ENCODE measurements at places on chromosomes 2 and 18.

DNA sequence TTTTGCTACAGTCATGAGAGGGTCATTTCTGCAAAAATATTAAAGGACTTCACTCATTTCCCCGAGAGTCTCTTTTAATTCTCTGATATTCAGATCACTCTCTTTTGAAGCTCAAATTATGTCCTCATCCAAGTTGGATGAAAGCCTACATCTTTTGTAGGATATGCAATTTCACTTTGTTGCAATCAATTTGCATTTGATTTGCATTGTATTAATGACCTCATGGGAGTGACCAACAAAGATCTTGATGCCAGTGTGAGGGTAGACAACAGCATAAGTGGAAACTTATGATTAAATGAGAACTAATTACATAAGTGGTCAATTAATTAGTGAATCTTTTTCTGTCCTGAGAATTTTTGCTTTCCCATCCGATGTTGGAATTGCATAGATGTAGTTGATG, 60.3 kb upstream of the UPP2 start:
- no peak for DNase-seq

- peak; percentile 68 for DNase-seq
Measured at GRCh38 chr2:175180701-175181103, 808 bp downstream of the ATP5MC3 start.

- DNase-seq: no peak
Measured at GRCh38 chr2:153953761-153954160, 82.0 kb downstream of the GALNT13 start.

GRCh38 chr2:190978389-190979053, 35.5 kb downstream of the STAT1 start:
- DNase-seq: no peak

DNA sequence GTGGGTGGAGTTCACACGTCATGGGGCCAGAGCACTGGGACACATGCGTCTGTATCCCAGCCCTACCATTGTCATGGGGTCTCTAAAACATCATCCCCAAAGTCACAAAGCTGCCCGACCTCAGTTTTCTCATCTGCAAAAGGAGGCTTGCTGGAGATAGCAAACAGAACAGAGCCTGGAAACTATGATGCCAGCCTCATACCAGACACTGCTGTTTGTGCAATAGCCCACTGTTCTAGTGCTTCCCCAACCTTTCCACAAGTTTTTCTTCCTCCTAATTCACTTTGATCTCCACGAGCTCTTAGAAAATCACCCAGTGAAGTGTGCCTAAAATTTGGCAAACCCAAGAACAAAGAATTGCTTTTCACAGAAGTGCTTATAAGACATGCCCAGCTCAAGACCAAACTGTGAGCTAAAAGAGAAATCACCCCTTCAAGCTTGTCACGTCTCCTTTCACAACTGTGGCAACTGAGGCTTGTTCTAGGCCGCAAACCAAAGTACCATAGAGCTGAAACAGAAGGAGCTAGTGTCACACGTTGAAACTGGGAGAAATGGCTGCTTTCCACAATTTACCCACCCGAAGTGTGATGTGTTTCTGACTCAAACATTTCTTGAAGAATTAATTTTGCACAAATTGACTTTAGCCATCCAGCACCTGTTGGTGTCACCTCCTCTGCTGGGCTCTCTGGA, 162.7 kb upstream of the ID2 start:
- no peak for DNase-seq

GRCh38 chr2:173117678-173118077, 42.0 kb downstream of the MAP3K20 start:
- no peak for DNase-seq

DNA sequence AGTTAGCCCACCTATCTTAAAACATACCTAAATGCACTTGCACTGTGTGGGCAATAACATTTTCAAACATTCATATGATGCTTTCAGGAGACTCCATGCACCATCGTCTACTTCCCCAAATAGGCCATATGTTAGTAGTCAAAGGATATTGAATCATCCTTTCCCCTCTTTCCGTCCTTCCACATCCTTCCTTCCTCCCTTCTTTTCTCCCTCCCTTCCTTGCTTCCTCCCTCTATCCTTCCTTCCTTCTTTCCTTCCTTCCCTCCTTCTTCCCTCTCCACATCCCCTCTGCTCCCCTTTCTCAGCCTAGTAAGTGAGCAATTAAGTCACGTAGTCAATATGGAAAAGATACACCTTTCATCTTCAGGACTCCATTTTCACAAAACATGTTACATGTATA, 73.8 kb downstream of the ZEB2 start:
- no peak for DNase-seq

- DNase-seq: no peak
Measured at GRCh38 chr2:45127321-45127720, 118.1 kb upstream of the SIX2 start.

DNA sequence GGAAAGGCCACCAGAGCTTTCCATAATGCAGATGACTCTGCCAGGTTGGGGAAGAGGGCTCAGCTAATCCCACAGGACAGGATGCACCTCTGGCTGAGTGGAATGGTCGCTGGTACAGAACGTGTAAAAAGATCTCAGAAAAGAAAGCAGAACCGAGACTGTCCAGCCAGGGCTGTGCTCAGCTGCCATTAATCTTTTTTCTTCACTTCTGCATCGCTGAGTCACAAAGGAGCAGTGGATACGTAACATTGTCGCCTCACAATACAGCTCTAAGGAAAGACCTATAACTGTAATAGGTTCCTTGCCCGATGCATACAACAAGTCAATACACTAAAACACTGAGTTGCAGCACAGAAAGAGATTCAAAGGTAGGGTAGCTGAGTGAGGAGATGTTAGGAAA, 354.2 kb downstream of the EN1 start:
- DNase-seq: no peak

- DNase-seq: no peak
Measured at GRCh38 chr2:145861940-145862339, 1342.0 kb upstream of the ZEB2 start.

GRCh38 chr2:172358691-172359556, 68.5 kb upstream of the ITGA6 start:
- no peak for DNase-seq

- DNase-seq: no peak
Measured at GRCh38 chr2:5587766-5588165, 104.4 kb upstream of the SOX11 start.

Data from left lobe of liver (tissue), 2 donors.